Bladder microvascular endothelial cell (primary cell): ENCODE measurements at places on chromosomes 1 and 21. TPM values are rescaled to one million over a fixed set of nuclear protein-coding genes. Genes with fewer than 3 reads are reported as not detected.

Gene B4GALT2
- total RNA-seq, result 42.6 and 49.8 TPM in 2 replicates

Gene HRNR
- not detected in 2 replicates for total RNA-seq

Gene TMIGD3
- not detected in 2 replicates for total RNA-seq

Gene MYBPH
- not detected in 2 replicates for total RNA-seq

Gene PDPN
- total RNA-seq, result 0.49 and 155 TPM in 2 replicates

Gene ORC1
- 4.8 and 5.3 TPM in 2 replicates for total RNA-seq

Gene ARTN
- total RNA-seq, result 0.13 TPM in 1 of 2 replicates, not detected in the other

Gene SPOCD1
- 2.8 and 6.3 TPM in 2 replicates for total RNA-seq

Gene PPP1R8
- 33.4 and 63.5 TPM in 2 replicates for total RNA-seq

Gene HES3
- total RNA-seq, result not detected in 2 replicates

Gene AGO4
- total RNA-seq, result 23.5 and 35.4 TPM in 2 replicates

Gene IFI44L
- total RNA-seq, result 3.1 and 5.7 TPM in 2 replicates

Gene SPATA45
- not detected in 2 replicates for total RNA-seq

Gene OR2W3
- total RNA-seq, result not detected in 2 replicates

Gene HSD3B1
- total RNA-seq, result not detected in 2 replicates

Gene KRTAP13-4
- total RNA-seq, result not detected in 2 replicates

Gene OR2L13
- not detected in 2 replicates for total RNA-seq

Gene IFI44
- 13.9 and 22.8 TPM in 2 replicates for total RNA-seq

Gene FBXO42
- total RNA-seq, result 4.9 and 12.0 TPM in 2 replicates

Gene KRTAP7-1
- not detected in 2 replicates for total RNA-seq

Gene IGSF9
- total RNA-seq, result not detected in 2 replicates

Gene FMO4
- 0.16 and 0.31 TPM in 2 replicates for total RNA-seq

Gene GBP5
- total RNA-seq, result 0.81 and 0.94 TPM in 2 replicates

Gene ACTL8
- total RNA-seq, result not detected in 2 replicates

Gene CASQ2
- not detected in 2 replicates for total RNA-seq

Gene GRIK3
- total RNA-seq, result not detected in 2 replicates

Gene PRRX1
- total RNA-seq, result 0.31 and 0.49 TPM in 2 replicates

Gene CRP
- not detected in 2 replicates for total RNA-seq

Gene FABP3
- 0.57 and 5.5 TPM in 2 replicates for total RNA-seq

Gene MAEL
- not detected in 2 replicates for total RNA-seq

Gene LMNA
- total RNA-seq, result 554 and 869 TPM in 2 replicates
